ENCODE measurements at places on chromosomes 1 and 21.

GRCh38 chr1:151720554-151720953 lies 768 bp upstream of the RIIAD1 start:
- DNase-seq = no peak

DNA sequence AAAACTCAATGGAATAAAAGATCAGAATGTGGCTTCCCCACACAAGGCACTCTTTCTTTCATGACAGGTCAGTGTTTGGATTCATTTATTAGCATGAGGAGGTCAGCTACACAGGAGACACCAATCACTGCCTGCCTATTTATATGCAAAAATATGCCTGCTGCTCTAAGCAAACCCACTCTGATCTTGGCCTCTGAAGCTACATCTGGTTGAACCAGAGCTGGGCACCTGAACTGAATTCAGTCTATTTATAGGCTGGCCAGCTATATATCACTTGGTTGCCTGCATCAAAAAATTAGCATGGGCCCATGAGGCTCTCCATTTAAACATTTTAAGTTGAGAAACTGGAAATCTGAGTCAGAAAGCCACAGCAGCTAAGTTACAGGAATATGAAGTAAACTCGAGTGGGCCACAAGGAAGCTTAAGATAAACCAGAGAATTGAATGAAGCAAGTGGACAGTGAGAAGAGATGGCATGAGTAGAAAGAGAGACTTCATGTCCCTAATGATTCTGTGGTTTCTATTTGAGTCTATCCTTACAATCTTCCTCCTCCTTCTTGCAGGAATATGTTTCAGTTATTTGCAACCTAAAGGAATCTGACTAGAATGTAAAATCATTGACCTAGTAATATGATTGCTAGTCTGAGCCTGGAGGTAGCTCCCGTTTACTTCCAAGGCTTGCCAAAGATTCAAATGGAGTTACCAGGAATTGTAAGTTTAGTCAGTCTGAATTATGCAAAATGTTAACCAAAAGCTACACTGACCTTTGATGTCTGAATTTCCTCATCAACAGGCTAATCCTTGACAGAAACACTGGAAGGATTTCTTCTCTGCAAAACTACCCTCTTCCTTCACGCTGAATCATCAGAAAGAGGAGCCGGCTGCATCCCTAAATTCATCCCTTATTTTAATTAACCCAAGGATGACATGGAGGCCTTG lies 17.7 kb downstream of the DDAH1 start:
- no peak for DNase-seq

GRCh38 chr1:41648844-41649243 lies 164.4 kb upstream of the EDN2 start:
- DNase-seq = no peak

- no peak for DNase-seq
Measured at GRCh38 chr1:45043094-45043493, 31.0 kb downstream of the UROD start.

DNA sequence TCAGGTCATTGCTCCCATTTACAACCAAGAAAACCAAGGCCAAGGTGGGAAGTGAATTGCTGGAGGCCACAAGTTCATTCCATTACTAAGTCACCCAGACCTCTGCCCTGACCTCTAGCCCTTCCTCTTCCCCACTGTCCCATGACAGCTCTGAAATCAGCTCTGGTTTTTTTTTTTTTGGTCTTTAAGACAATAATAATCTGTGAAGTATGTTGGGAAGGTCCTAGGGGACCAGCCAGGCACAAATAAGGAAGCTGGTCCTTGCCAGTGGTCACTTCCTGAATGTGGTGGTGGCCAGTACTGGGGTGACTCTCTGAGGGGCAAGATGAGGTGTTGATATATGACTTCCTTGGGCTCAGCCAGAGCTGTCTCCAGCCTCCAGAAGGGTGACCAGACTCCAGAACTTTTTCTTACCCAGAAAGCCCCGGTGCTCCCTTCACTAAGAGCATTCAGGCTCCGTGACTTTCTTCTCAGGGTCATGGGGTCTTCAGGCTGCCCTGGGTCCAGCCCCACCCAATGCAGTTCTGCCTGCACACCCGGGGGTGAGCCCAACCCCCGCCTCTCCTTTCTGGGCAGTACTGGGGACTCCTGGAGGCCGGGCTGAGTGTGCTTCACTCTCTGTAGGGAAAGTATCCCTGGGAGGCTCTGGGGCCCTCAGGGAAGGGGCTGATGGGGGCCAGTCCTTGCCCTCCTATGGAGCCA lies 159.6 kb downstream of the PTPRU start:
- DNase-seq = no peak

- DNase-seq = no peak
Measured at GRCh38 chr1:65045022-65045817, 78.9 kb upstream of the JAK1 start.

- peak; percentile 23 for DNase-seq
Measured at GRCh38 chr1:21703318-21703963, 34.3 kb upstream of the RAP1GAP start.

GRCh38 chr1:156709757-156710489 lies 4.5 kb upstream of the CRABP2 start:
- DNase-seq = peak; percentile 90

Measured in mammary epithelial cell (primary cell).